Activated T-cell treated with anti-CD3 and anti-CD28 coated beads, Interleukin-2, amount 50 U/mL, for 1 hour (primary cell): ENCODE measurements at places on chromosomes 3 and 15.

DNA sequence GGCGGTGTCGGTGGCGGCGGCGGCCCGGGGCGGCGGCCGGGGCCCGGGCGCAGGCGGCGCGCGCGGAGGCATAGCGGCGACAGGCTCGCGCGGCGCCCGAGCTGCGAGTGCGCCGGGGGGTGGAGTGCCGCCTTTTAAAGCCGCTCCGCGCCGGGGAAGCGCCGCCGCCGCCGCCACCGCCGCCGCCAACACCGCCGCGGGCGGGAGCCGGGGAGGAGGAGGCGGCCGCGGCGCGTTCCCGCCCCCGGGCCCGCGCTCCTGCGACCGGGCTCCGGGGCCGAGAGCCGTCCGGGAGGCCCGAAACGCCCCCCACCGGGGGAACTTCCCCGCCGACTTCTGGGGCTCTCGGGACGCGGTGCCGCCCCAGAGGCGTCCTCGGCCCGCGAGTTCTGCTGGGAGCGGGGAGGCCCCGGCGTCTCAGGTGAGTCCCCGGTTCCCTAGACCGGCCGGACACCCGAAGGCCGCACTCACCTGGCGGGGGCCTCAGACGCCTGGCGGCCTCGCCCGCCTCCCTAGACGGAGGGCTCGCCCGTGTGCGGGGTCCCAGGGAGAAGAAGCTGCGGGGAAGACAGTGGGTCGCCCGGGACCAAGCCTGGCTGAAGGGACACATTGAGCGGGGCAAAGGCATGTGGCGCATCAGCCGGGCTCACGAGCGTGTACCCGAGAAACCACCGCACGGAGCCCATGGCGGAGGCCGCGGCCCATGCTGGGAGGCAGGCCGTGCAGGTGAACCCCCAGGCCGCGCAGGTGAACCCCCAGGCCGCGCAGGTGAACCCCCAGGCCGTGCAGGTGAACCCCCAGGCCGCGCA, at the start of gene PCSK6:
TSS of gene PCSK6 (minus strand) at position 109 of the 809 bp plus-strand sequence. CDS start at position 72, 37 bp downstream.
- DNase-seq, result no peak

- DNase-seq, result no peak
Observed at GRCh38 chr3:173066044-173067004, 74.7 kb downstream of the SPATA16 start.

DNA sequence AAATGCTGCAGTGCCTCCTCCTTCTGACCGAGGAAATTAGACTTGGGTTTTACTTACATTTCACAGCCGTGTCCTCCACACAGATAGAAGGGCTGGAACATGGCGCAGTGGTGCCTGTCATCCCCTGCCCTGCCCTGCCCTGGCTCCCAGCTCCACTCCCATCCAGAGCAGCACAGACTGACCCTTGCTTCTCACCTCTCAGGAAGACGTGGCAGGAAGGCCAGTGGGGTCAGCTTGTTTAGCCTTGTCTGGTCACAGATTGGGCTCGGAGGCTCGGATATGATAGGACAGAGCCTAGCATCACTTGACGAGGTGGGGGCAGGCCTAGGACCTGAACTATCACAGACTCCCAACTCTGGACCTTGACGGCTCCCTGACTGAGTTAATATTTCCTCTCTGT, 88.5 kb downstream of the LINGO1 start:
- DNase-seq, result no peak

DNA sequence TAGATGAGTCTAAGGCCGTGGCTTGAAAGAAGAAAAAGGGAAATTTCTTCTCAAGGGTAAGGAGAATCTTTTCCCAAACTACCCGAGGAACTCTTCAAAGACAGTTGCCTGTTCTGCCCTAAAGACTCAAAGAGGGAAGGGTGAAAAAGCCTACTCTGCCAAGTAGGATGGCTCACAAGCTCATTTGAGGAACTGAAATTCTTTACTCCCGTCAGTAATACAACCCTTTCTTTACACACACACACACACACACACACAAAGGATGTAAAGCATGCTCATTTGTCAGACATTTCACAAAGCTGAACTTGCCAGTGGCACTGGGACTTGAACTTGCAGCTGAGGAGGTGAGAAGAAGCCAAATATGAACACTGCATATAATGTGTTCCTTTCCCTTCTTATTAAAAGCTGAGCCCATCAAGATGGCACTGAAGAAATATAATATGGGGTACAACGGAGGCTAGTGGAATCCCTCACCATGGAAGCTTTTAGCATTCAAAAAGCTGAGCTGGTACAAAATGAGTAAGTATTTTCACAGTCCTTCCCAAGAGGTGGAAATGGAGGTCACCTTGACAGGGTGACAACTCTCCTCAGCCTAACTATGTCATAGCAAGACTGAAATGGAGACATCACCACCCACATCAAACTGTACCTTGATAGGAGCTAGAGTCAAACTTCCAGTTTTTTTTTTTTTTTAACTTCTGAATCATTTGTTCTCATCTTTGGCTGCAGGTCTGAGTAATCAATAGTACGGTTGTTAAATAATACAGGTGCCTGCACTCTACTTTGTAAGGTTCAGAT, 57.6 kb downstream of the TAFA4 start:
- no peak for DNase-seq
